ENCODE measurements at places on chromosomes 12 and 14.

DNA sequence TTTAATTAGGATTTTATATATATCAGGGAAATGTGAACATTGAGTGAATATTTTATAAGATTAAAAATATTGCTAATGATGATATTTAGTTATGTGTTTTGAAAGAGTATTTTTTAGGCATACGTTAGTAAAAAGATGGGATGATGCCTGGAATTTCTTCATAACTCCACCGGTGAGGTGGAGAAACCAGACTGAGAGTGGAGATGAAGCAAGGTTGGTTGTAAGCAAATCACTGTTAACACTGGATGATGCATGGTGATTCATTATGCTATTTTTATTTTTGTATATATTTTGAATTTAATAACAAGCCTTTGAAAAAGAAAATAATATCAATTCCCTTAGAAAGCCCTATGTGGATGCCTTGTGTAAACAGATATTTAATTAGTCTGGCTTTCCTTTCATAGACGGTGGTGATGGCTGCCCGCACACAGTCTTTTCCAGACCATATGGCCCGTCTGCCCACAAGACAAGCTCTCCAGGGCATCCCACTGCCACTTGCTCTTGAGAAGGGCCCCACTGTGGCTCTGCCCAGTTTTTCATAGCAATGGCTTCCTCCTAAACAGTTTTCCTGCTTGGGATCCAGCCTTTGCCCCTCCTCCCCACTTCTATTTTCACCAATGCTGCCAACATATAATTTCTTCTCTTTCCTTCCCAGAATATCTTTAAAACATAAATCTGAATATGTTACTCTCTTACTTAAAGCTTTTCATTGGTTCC is 95.4 kb downstream of the HELB start:
- no peak for DNase-seq

DNA sequence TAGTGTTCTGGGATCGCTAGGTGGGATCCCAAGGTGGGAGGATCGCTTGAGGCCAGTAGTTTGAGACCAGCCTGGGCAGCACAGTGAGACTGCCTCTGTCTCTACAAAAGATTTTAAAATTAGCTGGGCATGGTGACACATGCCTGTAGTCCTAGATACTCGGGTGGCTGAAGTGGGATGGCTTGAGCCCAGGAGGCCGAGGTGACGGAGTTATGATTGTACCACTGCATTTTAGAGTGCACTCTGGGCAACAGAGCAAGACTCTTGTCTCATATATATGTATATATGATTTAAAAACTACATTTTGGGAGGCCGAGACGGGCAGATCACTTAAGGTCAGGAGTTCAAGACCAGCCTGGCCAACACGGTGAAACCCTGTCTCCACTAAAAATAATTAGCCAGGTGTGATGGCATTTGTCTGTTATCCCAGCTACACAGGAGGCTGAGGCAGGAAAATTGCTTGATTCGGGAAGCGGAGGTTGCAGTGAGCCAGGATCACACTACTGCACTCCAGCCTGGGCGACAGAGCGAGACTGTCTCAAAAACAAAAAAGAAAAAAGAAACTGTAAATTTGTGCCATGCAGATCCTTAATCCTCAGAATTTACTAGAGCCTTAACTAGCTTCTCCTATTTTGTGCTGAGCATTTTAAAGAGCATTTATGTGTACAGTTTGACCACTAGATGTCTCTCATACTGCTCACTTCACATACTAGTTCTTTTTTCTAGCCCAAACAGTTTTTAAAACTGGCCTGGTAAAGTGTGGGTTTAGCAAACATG is 114.8 kb downstream of the MON2 start:
- peak; percentile 55 for DNase-seq

- no peak for DNase-seq
Observed at GRCh38 chr12:89864411-89864810, 155.8 kb upstream of the ATP2B1 start.

GRCh38 chr12:14126692-14127091 is 145.3 kb upstream of the GRIN2B start:
- no peak for DNase-seq

- no peak for DNase-seq
Observed at GRCh38 chr12:75360920-75361319, 26.4 kb downstream of the GLIPR1L1 start.

- no peak for DNase-seq
Observed at GRCh38 chr14:67409461-67409860, 2.5 kb downstream of the PLEK2 start.

DNA sequence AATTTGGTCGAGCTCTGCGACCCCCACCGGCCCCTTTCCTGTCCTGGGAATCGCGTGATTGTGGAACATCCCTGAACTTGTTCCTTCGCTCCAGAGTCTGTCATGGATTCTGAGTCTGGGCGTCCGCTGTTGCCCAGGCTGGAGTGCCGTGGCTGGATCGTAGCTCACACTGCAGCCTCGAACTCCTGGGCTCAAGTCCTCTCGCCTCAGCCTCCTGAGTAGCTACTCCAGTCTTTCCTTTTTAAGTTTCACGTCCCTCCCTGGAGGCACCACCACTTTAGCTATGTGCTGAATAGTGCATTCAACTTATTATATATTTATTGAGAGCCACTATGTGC is 698 bp downstream of the ACOT6 start:
- no peak for DNase-seq

- no peak for DNase-seq
Observed at GRCh38 chr12:109289004-109289403, 20.1 kb downstream of the FOXN4 start.

DNA sequence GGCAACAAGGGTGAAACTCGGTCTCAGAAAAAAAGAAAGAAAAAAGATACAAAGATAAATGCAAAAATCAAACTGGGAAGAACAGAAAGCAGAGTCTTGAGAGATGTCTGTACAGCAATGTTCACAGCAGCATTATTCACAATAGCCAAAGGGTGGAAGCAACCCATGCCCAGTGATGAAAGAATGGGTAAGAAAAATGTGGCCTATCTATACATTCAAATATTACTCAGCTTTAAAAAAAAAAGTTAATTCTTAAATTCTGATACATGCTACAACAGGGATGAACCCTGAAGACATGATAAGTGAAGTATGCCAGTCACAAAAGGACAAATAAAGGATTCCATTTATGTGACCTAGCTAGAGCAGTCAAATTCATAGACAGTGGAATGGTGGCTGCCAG is 33.7 kb downstream of the SPPL3 start:
- no peak for DNase-seq

- peak; percentile 6 for DNase-seq
Observed at GRCh38 chr12:127145241-127145928, 1121.6 kb upstream of the TMEM132C start.

- no peak for DNase-seq
Observed at GRCh38 chr12:115044073-115044472, 360.1 kb upstream of the TBX3 start.

DNA sequence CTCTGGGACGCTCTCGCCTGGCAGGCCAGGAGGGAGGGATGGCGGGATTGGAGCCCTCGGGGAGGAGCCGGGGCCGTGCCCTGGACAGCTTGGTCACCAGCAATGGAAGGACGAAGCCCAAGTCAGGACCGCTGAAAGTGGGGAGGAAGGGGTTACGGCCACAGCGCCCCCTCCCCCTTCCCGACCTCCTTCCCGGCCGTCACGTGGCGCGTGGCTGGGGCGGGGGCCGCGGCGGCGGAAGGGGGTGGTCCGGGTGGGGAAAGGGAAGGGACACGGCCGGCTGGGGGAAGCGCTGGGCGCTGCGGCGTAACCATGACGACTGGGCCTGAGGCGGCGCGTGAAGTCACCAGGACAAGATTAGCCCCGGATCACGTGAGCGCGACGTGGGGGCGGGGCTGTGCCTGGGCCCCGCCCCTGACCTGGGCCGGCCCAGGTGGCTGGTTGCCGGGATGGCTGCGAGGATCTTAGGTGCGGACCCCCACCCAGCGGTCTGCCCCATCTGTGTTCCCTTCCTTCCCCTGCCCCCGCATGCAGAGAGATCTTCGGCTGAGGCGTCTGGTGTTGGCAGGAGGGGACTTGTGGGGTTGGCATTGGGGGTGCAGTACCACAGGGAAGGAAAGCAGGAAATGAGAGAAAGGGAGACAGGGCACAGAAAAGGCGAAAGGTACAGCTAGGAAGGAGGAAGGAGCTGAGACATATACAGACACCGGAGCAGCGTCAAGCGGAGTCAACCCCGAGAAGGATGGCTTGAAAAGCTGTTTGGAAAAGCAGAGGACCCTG is 6.2 kb downstream of the MAP3K12 start:
- peak; percentile 88 for DNase-seq

DNA sequence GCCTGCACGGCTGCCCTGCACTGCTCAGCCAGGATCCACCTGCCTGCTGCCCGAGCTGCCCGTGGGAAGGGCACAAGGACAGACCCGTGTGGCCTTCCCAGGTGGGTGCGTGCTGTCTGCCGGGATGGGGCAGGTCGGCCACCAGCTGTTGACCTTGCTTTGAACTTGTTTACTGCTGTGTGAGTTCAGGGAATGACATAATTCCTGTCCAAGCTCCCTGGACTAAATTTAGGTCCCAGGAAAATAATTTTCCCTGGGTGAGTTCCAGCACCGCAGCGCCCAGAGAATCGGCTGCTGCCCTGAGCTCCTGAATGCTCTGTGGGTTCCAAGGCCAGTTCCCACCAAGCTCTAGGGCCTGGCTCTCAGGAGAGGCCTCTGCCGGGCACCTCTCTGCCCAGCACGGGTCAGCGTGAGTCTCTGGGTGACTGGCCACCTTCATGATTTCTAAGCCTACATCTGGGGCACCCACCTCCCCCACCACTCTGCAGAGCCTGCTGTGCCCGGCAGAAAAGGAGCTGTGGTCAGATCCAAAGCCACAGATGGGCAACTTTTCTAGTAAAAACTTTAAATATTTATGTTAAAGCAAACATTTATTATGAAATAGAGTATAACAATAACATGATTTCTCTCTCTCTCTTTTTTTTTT is 27.2 kb upstream of the MLXIP start:
- DNase-seq: no peak

DNA sequence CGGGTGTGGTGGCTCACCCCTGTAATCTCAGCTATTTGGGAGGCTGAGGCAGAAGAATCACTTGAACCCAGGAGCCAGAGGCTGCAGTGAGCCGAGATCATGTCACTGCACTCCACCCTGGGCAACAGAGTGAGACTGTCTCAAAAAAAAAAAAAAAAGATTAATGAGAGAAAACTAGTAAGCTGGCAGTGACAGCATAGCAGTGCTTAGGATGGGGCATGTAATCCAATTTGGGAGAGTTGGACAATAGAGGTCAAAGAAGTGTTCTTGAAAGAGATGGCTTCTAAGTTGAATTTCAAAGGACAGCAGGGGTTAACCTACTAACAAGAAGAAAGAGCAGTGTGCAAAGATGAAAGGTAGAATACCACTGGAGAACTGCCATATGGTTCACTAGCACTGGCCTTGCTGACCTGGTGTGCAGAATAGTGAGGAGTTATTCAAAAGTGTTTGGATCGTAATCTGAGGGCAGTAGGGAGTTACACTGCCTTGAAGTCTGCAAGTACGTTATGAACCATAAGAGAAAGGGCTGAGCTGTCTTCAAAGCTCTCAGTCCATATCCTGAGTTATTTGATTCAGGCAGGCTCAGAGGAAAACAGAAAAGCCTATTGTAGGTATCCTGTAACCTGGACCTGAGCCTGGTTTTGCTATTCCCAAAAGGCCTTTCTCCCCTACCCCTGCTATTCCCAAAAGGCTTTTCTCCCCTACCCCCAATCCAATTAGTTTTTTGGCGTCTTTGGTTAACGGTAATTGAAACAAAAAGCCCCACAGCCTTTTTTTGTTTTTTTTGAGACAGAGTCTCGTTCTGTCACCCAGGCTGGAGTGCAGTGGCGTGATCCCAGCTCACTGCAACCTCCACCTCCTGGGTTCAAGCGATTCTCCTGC is 3.4 kb downstream of the XPOT start:
- DNase-seq: no peak

GRCh38 chr12:51322452-51322851 is 1.5 kb downstream of the BIN2 start:
- no peak for DNase-seq

- DNase-seq: peak; percentile 60
Observed at GRCh38 chr14:77071938-77072388, 26.1 kb upstream of the CIPC start.

DNA sequence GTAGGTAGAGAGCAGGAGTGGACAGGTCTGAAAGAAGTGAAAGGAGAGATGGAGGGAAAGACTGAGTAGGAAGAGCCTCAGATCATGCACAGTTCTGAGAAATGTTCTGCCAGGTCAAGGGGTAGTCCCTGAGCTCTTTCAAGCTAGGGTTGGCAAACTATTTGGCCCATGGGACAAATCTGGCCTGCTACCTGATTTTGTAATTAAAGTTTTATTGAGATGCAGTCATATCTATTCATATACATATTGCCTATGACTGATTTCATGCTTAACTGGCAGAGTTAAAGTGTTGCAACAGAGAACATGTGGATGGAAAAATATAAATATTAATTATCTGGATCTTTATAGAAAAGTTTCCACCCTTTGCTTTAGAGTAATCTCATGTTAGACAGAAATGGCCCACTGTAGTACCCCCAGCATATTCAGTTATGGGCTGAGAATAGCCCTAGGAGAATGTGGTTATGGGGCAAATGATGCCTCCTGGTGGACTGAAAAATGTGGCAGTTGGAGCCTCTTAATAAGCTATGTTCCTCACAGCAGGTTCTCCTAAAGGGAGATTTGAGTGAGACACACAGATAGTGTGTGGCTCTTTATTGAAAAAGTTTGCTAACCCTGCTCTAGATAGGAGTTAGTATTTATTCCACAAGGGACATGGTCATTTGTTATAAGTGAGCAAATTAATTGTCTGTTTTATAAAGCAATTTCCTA is 476.9 kb downstream of the LRIG3 start:
- peak; percentile 47 for DNase-seq

DNA sequence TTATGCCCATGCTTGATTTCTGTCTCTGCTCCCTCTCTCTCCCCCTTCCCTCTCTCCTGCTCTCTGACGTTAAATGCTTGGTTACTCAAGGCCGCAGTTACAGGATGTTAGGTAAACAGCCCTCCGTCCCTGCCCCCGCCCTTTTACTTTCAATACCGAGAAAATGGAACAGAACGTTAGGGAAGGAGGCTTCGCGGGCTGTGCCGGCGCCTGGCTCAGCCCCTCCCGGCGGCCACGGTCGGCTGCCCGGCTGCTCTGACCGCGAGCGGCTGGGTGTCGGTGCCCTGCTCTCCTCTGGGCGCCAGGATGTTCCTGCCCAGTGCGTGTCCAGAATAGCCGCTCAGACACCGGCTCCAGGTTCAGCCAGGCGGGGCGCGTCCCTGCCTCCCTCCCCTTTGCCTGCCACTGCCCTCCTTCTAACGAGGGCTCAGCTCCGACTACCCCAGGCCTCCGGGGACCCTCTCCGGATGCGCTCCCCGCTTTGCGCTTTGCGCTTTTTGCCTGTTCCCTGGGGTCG is 166.1 kb downstream of the ADCK1 start:
- DNase-seq: peak; percentile 32

DNA sequence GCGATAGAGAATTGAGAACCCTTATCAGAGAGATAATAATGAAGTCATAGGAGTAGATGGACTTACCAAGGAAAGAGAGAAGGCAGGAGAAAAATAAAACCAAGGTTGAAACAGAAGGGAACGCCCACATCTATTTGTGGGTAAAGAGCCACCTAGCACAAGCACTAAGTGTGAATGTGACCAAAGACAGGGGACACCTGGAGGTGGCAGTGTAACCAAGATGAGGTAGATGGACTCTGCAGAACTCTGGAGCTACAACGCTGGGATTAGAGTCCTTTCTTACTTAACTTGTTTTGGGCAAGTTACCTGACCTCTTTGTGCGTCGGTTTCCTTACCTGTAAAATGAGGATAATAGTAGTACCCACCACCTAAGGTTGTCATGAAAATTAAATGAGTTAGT is 101.9 kb downstream of the SLC5A8 start:
- DNase-seq: no peak
